ENCODE measurements at places on chromosomes 16 and 17. TPM values are rescaled to one million over a fixed set of nuclear protein-coding genes. Genes with fewer than 3 reads are reported as not detected.

The KRTAP16-1 gene
- total RNA-seq: not detected

The MLYCD gene
- total RNA-seq: 2.2 TPM

The STX4 gene
- 5.2 TPM for total RNA-seq

The ZFPM1 gene
- 0.92 TPM for total RNA-seq

DNA sequence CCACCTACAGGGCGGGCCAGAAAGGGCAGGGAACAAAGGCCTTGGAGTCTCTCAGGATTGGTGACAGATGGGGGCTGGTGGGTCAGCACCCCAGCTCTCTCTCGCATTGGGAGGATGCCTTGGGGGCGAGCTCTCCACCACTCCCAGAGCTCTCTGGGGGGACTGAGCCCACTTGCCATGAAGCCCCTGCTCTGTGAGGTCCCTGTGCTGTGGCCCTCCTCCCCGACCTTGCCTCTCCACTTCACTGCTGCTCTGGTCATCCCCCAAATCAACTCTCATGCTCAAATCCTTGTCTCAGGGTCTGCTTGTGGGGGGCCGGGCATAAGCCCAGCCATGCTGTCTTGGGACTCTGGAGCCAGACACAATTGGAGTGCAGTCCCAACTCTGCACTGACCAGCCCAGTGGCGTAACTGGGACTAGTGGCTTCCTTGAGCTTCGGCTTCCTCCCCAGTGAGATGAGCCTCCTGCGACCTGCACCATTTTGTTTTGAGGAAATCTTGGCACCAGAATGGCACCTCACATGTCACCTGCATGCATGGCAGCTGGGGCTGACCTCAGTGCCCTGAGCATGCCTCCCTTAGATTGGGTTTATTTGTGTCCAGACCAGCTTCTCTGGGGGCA, 184.5 kb downstream of the IRF8 start:
- H3K4me1 ChIP-seq: peaks cover 24% of the 10 kb centered on the region
- no peaks in the 10 kb centered on the region for H3K36me3 ChIP-seq
- no peak for DNase-seq
- no peak overlapping the region for H3K27ac ChIP-seq

GRCh38 chr17:82878527-82878926, 38.7 kb upstream of the ZNF750 start:
- H3K36me3 ChIP-seq: peaks cover 3% of the 10 kb centered on the region
- H3K4me3 ChIP-seq: no peak overlapping the region
- peaks cover 7% of the 10 kb centered on the region for H3K4me1 ChIP-seq
- H3K27ac ChIP-seq: no peak overlapping the region

DNA sequence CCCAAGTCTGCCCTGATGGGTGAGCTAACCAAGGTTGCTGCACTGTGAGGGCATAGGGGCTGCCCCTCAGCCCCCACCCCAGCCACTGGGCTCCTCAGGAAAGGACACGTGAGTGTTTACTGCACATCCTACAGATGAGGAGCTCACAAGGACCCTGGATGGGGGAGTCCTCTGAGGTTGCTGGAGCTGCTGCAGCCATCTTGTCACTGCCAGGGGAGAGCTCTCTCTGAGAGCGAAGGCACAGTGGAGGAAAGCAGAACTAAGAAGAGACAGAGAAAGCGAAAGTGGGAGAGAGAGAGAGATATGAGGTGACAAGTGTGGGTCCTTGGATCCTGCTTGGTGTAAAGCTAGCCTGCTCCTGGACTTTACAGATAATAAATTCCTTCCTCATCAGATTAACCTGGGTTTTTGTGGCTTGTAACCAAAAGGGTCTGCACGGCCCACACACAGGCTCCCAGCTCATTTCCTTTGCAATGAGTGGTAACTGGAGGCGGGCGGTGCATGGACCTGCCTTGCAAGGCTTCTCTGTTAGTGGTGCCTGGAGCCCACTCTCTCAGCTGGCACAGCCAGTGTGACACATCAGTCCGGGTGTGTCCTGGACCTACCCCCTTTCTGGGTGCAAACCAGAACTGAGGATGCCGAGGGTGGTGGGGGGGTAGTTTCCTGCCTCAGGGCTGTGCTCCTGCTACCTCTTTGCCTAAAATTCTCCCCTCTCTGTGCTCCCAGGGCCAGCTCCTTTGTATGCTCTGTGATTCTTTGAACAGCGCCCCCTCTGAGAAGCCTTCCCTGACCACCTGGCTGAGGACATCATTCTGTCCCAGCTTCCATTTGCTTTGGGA, 14.2 kb downstream of the SNX20 start:
- no peaks in the 10 kb centered on the region for H3K27me3 ChIP-seq
- no peaks in the 10 kb centered on the region for H3K36me3 ChIP-seq
- no peak overlapping the region for H3K4me3 ChIP-seq
- DNase-seq: no peak
- no peak overlapping the region for H3K27ac ChIP-seq

DNA sequence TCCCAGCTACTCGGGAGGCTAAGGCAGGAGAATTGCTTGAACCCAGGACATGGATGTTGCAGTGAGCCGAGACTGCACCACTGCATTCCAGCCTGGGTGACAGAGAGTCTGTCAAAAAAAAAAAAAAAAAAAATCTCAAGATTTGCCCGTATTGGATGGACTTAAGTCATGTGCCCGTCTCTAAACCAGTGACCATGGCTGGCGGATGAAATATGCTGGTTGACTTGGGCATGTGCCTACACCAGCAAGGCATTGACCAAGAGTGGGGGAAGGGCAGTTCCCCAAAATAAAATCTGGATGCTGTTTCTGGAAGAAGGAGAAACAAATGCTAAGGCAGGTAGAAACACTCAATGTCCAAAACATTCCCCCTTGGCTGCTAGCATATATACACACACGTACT, 21.5 kb upstream of the COL1A1 start:
- peaks cover 44% of the 10 kb centered on the region for H3K4me1 ChIP-seq
- no peaks in the 10 kb centered on the region for H3K36me3 ChIP-seq
- no peaks in the 10 kb centered on the region for H3K27me3 ChIP-seq
- H3K4me3 ChIP-seq: no peak overlapping the region
- DNase-seq: no peak

DNA sequence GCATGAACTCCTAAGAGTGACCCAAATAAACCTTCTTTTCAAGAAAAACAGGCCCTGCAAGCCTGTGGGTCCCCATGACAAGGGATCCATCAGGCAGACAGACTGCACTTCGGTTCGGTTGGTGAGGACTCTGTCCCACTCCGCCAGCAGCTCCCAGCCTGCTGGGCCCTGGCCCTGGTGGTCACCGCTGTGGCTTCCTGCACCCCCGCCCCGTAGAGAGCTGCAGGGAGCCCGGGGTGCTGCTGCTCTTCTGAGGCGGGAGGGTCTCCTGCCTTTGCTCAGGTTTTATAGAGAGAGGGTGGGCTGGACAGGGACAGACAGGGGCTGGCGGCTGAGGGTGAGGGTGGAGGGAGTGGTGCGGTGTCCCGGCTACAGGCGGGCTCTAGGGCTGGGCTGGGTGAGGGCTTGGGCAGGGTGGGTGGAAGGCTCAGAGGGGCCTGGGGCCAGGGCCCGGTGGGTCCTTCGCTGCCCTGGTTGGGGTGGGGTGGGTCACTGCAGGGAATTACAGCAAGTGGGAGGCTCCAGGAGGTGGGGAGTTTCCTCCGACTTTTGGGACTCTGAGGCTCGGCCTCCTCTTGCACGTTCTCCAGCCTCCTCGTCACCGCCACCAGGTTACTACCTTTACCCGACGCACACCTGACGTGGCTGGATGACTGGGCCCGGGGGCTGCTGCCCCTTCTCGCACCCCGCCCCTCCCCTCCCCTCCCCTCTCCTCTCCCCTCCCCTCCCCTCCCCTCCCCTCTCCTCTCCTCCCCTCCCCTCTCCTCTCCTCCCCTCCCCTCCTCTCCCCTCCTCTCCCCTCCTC, 90.2 kb upstream of the CBX4 start:
- no peak overlapping the region for H3K27ac ChIP-seq
- no peaks in the 10 kb centered on the region for H3K36me3 ChIP-seq
- peaks cover 17% of the 10 kb centered on the region for H3K27me3 ChIP-seq
- no peak for DNase-seq
- H3K4me3 ChIP-seq: peak overlapping the region; percentile 34

DNA sequence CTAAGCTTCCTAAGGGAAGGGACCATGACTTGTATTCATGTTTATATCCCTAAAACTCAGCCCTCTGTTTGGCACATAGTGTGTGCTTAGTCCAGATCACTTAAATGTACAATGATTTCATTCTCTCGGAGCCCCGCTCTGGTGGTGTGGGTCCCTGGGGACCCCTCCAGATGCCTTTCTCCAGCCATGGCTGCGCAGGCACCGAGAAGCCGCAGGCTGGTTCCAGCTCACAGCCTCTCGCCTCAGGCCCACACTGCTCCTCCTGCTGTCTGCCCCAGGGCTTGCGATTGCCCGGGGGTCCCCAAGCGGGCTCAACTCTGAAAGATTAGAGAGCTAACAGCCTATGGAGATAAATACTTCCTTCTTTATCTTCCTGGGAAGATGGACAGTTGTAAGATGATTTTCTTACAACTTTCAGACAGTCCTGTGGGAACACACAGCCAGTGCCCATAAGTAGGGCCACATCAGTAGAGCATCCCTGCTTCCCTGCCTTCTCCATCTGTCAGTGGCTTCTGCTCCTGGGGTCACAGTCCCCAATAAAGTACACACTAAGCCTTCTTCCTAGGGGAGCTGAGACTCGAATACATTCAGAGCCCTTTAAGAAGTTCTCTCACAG, 66.2 kb downstream of the CENPV start:
- no peaks in the 10 kb centered on the region for H3K27me3 ChIP-seq
- H3K4me3 ChIP-seq: no peak overlapping the region
- no peaks in the 10 kb centered on the region for H3K36me3 ChIP-seq
- DNase-seq: no peak
- peak overlapping the region; percentile 98 for H3K27ac ChIP-seq

DNA sequence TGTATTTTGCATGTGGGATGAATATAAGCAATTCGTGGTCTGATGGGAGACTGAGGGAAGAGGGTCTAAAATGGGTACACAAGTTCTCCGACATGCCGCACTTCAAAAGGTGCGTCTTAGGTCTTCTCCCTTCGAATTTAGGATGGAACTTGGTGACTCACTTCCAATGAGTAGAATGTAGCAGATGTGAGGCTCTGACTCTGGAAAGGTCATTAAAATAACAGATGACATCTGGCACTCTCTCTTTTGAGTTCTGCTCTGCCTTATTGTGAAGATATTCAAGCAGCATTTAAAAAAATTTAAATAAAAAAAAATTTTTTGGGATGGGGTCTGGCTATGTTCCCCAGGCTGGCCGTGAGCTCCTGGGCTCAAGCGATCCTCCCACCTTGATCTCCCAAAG, 92.7 kb downstream of the TMEM100 start:
- H3K4me3 ChIP-seq: no peak overlapping the region
- 0 out of 2 replicates have a peak, but pooled peaks cover 2% of the 10 kb centered on the region for H3K27me3 ChIP-seq
- no peak overlapping the region for H3K27ac ChIP-seq
- 0 out of 2 replicates have a peak, but pooled peaks cover 1% of the 10 kb centered on the region for H3K4me1 ChIP-seq

DNA sequence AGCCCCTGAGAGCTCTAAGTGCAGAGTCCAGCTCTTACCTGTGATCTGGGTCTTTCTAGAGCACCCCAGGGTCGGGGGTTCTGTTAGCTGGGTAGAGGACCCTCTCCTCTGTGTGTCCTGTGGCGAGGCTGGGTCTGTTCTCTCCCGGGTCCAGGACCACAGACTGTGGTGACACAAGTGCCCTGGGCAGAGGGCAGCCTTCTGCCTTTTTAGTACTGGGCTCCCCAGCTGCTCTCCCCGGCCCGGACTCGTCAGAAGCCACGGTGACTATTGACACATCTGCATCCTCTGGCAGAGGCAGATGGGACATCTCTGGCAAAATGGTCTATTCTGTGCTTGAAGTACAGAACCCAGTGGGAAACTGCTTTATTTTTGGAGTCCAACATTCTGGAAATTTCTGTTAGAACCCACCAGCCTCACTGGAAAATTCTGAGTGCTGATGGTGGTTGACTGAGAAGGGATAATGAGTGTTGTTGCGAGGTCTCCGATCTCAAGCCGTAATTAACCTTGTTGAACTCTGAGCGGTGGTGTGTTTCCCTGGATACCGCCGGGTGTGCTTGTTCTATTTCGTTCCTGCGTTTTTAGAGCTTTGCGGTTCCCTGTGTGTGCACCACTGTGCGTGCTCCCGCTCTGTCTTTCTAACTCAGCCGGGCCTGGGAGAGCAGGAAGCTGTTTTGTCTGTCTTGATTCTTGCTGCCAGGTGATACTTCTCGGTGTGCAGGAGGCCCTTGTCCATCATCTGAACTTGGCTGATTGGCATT, 26.0 kb upstream of the NUDT16L1 start:
- H3K36me3 ChIP-seq: peaks cover 56% of the 10 kb centered on the region
- H3K27me3 ChIP-seq: no peaks in the 10 kb centered on the region

GRCh38 chr17:48427598-48427997, 2.4 kb downstream of the SKAP1 start:
- no peak overlapping the region for H3K4me3 ChIP-seq
- no peak overlapping the region for H3K27ac ChIP-seq
- no peaks in the 10 kb centered on the region for H3K4me1 ChIP-seq
- H3K27me3 ChIP-seq: peaks cover 55% of the 10 kb centered on the region

- peaks cover 39% of the 10 kb centered on the region for H3K27me3 ChIP-seq
- H3K36me3 ChIP-seq: no peaks in the 10 kb centered on the region
- no peak overlapping the region for H3K4me3 ChIP-seq
- no peak overlapping the region for H3K27ac ChIP-seq
- peak; percentile 44 for DNase-seq
- H3K4me1 ChIP-seq: peaks cover 4% of the 10 kb centered on the region
Observed at GRCh38 chr16:2785101-2785991, 2.0 kb downstream of the PRSS33 start.
